Activated naive CD4-positive, alpha-beta T cell treated with anti-CD3 and anti-CD28 coated beads for 36 hours (primary cell): ENCODE measurements at places on chromosomes 7 and 10.

- DNase-seq = no peak
Measured at GRCh38 chr10:73999703-74000102, 1.8 kb downstream of the VCL start.

- DNase-seq = no peak
Measured at GRCh38 chr10:78754269-78755062, 314.3 kb upstream of the ZMIZ1 start.

GRCh38 chr7:158816271-158816670 lies 13.0 kb downstream of the ESYT2 start:
- no peak for DNase-seq

DNA sequence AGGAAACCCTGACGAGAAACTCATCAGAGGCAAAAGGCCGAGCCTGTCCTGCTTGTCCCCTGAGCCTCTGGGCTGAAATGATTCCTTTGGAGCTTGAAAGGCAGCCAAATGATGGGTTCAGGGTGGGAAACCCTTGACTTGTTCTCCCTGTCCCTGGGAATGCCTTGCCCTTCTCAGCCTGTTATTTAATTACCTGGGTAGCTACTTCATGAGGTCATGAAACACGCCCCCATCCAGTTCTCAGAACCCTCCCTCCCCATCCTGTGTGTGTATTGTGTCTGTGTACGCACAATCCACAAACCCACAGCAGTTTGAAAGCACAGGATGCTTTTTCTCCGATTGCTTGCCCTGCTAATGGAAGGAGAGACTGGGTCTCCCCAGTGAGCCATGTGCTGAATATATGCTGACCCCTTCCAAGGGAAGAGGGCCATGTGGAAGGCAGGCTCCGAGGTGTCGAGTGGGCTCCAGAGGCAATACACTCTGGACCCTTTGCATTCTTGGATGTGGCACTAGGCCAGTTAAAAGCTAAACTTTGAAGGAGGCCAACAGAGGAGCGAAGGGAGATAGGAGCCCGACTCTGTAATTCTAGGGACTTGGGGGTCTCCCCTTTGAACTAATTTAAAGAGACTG lies 10.6 kb downstream of the DUSP5 start:
- no peak for DNase-seq

DNA sequence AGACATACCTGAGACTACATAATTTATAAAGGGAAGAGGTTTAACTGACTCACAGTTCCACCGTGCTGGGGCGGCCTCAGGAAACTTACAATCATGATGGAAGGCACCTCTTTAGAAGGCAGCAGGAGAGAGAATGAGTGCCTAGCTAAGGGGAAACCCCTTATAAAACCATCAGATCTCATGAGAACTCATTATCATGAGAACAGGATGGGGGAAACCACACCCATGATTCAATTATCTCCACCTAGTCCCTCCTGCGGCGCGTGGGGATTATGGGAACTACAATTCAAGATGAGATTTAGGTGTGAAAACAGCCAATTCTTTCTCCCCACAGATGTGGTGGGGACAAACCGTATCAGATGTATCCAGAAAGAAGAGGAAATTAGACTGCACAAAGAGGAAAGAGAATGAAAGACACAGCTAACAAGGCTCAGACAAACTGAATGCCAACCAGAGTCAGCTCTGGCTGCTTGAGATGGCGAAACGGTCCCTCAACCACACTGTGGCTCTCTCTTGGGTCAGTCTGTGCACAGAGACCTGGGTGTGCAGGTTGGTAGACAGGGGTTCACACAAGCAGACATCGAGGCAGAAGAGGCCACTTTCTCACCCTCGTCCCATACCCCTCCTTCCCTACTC lies 375.6 kb downstream of the SFMBT2 start:
- peak; percentile 62 for DNase-seq

GRCh38 chr7:26500749-26501352 lies 209.2 kb downstream of the SNX10 start:
- no peak for DNase-seq

GRCh38 chr10:48684792-48685623 lies at the start of gene WDFY4:
WDFY4 (plus strand) TSS chr10:48684873; CDS start chr10:48709733, 24,860 bp downstream.
- no peak for DNase-seq

GRCh38 chr10:124975977-124976514 lies 34.1 kb downstream of the ZRANB1 start:
- DNase-seq = no peak

GRCh38 chr7:80935991-80936780 lies 17.3 kb upstream of the SEMA3C start:
- DNase-seq = no peak

GRCh38 chr7:95725205-95725604 lies 47.1 kb upstream of the DYNC1I1 start:
- DNase-seq = no peak
